ENCODE measurements at places on chromosomes 4 and X.

DNA sequence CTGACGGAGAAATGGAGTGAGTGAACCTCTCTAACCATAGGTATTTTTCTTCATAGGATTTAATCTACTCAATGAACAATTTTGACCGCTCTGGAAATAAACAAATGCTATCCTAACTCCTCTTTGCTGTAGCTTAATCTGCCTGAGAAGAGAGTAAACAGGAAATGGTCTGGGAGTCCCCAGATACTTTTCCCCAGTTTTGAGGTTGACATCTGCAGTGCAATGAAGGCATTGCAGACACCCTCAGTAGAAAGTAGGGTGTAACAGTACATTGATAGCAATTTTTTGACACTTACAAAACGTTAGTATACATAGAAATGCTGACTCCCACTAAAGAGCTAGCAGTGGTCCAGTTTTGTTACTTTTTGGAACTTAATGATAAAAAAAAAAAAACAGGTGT, 495.9 kb upstream of the FAM241A start:
- no peak for DNase-seq

DNA sequence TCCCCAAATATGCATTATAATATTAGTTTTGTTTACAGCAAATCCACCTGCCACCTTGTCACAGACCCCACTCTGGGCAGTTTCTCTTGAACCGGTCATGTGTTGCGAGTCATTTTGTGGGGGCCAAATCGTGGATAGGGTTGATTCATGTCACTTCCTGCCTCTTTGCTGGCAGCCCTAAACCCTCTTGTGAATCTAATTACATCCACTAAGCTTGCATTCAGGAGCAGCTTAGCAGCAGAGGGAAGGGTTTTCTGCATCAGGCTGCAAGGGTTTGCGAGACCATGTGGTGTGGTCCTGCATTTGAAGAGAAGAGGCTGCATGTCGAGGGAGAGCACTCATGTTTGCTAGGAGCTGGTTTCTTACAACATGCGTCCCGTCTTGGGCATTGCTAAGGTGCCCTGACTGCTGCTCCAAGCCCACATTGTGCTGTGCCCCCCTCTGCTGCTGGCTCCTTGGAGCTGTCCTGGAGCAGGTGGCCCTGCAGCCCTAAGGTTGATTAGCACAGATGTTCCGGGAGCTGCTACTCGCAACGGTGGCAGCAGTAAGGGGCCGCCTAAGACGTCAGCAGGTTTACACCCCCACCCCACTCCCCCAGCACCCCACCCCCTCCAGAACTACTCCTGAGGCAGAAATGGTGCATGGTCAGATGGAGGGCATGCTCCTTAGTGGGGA, 88.9 kb upstream of the CLDN34 start:
- DNase-seq: no peak

DNA sequence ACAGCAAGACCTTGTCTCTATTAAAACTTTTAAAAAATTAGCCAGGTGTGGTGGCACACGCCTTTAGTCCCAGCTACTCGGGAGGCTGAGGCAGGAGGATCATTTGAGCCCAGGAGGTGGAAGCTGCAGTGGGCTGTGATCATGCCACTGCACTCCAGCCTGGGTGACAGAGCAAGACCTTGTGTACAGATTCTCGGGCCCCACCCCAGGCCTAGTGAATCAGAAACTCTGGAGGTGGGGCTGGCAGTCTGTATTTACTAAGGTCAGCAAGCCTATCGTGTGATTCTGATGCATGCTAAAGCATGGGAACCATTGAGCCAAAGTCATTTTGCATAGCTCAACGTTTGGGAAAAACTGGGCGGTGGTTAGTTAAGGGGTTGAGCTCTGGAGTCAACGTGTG, 3.5 kb downstream of the S100G start:
- no peak for DNase-seq

GRCh38 chr4:158722291-158722916, 792 bp downstream of the PPID start:
- DNase-seq: no peak

- peak; percentile 31 for DNase-seq
Measured at GRCh38 chrX:5876984-5877596, 351.6 kb downstream of the NLGN4X start.

- no peak for DNase-seq
Measured at GRCh38 chr4:58081356-58081755, 971.2 kb upstream of the IGFBP7 start.

GRCh38 chr4:4689694-4690440, 148.0 kb upstream of the STX18 start:
- no peak for DNase-seq

GRCh38 chrX:38961936-38962335, 160.7 kb downstream of the MID1IP1 start:
- no peak for DNase-seq

- DNase-seq: no peak
Measured at GRCh38 chrX:26286836-26287235, 70.9 kb downstream of the MAGEB5 start.

GRCh38 chr4:73593631-73594241, 26.5 kb downstream of the RASSF6 start:
- no peak for DNase-seq

DNA sequence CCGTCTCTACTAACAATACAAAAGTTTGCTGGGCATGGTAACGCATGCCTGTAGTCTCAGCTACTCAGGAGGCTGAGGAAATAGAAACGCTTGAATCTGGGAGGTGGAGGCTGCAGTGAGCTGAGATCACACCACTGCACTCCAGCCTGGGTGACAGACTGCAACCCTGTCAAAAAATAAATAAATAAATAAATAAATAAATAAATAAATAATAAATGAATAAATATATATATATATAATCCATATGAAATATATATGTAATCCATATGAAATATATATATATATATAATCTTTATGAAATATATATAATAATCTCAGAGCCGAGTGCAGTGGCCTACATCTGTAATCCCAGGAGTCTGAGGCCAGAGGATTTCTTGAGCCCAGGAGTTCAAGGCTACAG, 17.8 kb upstream of the RBPJ start:
- DNase-seq: no peak

- peak; percentile 9 for DNase-seq
Measured at GRCh38 chrX:22686138-22686541, 313.6 kb upstream of the DDX53 start.

GRCh38 chrX:153863251-153863991, 22.6 kb downstream of the L1CAM start:
- no peak for DNase-seq

DNA sequence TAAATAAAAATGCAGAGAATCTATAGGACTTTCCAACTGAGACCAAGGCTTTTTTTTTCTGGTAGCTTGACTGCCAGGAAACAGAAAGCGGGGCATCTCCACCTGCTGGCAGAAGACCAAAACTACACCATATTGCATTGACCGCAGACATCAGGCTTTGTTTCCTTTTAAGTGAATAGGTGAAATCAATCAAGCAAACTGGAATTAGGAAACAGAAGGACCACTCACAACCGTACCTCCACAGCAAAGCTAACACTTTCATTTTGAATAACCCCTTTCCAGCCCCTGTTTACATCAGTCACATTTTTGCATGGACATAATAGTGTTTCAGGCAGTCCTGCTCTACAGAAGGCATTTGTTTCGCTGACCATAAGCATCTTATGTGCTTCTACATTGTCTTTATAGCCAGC, 218.2 kb downstream of the IDS start:
- DNase-seq: peak; percentile 28

DNA sequence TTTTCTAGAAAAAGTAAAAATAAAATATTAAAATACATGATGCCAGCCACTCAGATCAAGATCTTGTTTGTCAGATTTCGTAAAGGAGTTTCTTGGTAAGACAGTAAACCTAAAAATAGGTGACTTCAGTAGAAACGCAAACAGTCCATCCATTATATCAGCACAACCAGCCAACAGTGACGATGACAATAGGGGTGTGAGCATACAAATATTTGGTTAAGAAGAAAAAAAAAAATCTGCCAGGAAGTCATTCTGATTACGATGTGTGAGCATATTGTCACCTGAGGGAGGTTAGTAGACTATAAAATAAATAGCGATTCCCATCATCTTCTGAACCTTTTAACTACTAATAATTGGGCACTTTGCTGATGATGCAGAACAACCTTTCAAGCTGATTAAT, 37.6 kb downstream of the SLC7A11 start:
- DNase-seq: no peak

DNA sequence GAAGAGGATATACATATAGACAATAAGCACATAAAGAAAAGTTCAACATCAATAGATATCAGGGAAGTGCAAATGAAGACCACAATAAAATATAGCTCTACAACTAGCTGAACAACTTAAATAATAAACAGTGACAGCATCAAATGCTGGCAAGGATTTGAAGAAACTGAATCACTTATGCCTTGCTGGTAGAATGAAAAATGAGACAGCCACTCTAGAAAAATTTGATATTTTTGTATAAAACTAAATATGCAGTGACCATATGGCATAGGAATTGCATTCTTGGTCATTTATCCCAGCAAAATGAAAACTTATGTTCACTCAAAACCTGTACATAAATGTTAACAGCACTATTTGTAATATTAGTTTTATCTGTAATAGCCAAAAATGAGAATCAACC, 1102.0 kb downstream of the C4orf33 start:
- DNase-seq: no peak

DNA sequence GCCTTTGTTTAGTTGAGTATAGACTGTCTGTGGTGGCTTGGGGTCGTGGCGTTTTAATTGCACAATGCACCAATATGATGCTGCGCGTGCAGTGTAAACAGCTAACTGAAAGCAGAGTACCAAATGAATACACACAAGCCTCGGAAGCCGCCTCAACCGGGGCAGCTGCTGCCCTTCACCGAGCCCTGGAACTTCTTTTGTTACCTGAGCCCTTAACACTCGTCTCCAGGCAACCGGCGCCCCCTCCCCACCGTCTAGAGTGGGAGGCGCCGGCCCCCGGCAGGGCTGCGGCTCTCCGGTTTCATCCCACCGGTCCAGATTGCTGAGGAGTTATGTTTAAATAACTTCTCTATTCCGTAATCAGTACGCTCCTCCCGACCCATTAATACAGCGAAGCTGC, 173.2 kb upstream of the TBL1X start:
- DNase-seq: peak; percentile 55

DNA sequence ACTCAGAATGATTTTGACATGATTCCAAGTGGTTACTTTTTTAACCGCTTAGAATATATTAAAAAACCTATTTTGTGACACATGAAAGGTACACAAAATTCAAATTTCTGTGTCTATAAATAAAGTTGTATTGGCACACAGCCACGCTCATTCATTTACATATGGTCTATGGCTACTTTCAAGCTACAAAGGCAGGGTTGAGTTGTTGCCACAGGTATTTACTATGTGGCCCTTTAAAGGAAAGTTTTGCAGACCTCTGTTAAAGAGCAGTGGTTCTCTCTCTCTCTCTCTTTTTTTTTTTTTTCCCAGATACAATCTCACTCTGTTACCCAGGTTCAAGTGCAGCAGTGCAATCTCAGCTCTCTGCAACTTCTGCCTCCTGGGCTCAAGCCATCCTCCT, 23.0 kb downstream of the GPM6B start:
- no peak for DNase-seq

- no peak for DNase-seq
Measured at GRCh38 chr4:37885496-37885895, 5.4 kb upstream of the TBC1D1 start.

DNA sequence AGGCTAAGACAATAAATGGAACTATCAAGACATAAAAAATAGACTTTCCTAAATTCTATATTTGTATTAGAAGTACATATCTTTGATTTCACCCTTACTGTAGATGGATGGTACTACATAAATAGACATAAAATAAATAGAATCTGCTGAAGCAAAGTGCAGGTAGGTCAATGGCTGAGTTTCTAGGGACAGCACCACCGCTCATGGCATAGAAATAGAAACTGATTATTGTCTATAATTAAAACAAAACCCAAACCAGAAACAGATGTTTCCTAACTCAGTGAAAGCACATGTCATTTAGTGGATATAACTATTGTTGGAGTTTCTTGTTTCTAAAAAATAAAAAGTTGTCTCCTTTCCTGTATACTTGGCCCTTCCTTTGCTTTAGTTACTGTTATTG, 387.3 kb upstream of the ADGRL3 start:
- DNase-seq: no peak

GRCh38 chr4:71130827-71131603, 137.6 kb downstream of the DCK start:
- no peak for DNase-seq

DNA sequence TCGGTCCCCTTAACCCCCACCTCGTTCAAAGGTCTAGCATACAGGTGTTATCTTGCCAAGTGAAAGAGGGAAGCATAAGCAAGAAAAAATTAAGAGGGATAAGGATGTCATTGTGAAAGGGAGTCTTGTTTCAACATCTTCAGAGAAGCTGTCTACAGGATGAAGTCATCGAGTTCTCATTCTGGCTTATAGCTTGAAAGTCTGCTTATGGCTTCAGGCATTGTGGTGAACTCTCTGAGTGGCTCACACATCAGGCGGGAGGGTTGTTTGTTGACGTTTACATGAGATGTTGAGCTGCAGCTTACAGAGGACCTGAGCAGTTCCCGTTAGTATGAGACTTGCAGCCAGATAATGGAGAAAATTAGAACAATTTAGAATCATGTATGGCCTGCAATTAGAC, 16.6 kb downstream of the MAGEA9B start:
- no peak for DNase-seq

DNA sequence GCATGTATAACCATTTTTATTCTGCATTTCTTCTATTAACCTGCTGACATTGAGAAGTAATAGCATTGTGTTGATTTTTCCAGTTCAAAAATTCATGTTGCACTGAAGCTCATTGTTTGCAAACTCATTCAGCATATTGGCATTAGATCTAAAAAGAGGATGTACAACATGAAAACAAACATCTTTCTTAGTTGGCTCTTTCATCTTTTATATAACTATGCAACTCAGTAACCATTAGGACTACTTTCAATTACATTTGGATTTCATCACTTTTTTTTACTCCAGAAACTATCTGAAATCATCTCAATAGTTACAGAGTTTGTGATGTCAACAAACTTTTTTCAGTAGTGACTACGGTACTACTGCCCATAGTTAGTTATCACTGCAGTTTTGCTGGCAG, 346.0 kb upstream of the EPHA5 start:
- DNase-seq: no peak

GRCh38 chr4:92599044-92599443, 295.3 kb downstream of the GRID2 start:
- DNase-seq: no peak

- DNase-seq: no peak
Measured at GRCh38 chr4:39608451-39608850, 30.2 kb downstream of the SMIM14 start.

- no peak for DNase-seq
Measured at GRCh38 chrX:47574547-47575301, 7.5 kb upstream of the TIMP1 start.

DNA sequence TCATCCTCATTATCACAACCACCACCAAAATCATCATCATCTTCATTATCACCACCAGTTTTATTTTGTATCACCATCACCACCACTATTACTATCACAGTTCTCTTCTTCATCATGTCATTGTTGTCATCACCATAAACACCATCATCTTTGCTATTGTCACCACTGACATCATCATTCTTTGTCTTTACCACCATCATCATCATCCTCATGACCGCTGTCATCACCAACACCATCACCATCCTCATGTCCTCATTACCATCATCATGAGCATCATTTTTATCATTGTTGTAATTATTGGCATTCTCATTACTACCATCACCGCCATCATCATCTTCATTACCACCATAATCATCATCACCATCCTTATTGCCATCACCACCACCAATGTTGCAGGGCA, 31.4 kb downstream of the EVC start:
- DNase-seq: no peak

Data from WTC11 (cell line).